H1 (cell line): ENCODE measurements at places on chromosomes 3 and 15.

- no peak for DNase-seq
Observed at GRCh38 chr3:164498917-164499316, 579.4 kb downstream of the SI start.

DNA sequence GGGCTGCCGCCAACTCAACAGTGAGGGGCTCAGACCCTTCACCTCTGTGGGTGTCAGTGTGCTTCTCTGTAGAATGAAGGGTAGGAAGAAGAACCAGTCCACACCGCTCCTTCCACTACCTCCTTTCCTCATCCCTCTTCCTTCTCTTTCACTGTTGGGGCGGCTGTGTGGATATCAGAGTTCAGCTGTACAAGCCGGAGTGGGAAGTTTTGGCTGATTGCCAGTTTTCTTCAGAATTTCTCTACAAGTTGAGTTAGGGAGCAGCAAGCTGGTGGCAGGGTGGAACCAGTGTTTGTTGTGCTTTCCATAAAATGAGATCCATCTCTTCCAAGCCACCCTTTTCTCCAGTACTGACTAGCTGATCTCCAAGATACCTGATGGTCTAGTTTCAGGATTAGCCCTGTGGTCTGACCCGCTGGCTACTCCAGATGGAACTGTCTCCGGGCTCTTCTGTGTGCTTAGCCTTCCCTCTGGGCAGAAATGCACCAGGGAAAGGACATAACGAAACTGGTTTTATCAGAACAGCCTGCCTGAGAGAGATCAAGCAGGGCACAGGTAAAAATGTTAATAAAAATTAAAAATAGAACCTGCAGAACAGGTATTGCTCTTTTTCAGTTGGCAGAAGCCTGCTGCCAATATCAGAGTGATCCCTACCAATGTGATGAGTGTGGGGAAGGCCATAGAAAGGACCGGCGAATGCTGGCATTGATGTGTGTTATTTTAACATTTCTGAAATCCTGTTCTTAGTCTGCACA, 169.9 kb upstream of the TSC22D2 start:
- no peak for DNase-seq

DNA sequence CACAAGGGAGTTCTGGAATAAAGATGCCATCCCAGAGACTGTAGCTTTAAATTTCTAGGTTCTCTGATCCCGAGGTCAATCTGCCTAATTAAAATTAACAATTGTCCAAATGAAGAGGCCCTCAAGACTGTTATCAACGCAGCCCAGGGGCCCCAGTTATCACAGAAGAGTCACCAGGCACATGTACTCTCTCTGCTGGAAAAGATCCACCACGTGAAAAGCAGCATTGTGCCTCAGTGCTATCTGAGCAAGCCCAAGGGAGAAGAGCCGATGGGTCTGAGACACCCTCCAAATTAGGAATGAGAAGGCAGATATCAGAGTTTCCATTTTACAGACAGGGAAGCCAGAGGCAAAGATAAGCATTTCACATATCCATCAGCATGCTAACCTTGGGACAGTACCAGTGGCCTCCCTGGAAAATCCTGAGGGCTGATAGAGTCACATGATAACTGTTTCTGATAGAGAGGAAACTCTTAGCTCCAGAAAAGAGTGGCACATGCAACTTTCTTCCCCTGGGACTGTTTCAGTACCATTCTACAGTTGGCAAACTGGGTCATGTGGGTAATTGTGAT, 55.5 kb downstream of the ITGB5 start:
- DNase-seq: no peak

GRCh38 chr3:119608405-119609000, 10.8 kb downstream of the PLA1A start:
- DNase-seq: no peak

GRCh38 chr15:39997639-39998038, 41.3 kb downstream of the SRP14 start:
- DNase-seq: no peak

DNA sequence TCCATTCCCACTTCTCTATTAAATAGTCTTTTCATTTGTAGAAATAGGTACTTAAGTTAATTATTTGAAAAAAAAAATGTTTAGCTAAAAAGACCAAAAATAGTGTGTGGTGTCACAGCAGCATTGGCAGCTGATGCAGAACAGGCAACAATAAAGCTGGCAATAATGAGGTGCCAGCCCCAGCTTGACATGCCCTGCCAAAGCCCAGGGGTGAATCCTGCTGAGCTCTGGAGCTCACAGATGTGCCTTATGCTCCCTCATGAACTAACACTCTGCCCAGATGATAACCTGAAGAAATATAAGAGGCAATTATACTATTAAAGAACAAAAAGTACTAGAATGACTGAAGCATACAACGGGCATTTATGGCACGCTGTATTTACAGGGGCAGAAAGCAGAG, 63.8 kb downstream of the IGSF11 start:
- no peak for DNase-seq

GRCh38 chr3:34998902-34999301, 640.4 kb upstream of the ARPP21 start:
- DNase-seq: no peak

GRCh38 chr15:88120026-88120425, 136.5 kb downstream of the NTRK3 start:
- no peak for DNase-seq

DNA sequence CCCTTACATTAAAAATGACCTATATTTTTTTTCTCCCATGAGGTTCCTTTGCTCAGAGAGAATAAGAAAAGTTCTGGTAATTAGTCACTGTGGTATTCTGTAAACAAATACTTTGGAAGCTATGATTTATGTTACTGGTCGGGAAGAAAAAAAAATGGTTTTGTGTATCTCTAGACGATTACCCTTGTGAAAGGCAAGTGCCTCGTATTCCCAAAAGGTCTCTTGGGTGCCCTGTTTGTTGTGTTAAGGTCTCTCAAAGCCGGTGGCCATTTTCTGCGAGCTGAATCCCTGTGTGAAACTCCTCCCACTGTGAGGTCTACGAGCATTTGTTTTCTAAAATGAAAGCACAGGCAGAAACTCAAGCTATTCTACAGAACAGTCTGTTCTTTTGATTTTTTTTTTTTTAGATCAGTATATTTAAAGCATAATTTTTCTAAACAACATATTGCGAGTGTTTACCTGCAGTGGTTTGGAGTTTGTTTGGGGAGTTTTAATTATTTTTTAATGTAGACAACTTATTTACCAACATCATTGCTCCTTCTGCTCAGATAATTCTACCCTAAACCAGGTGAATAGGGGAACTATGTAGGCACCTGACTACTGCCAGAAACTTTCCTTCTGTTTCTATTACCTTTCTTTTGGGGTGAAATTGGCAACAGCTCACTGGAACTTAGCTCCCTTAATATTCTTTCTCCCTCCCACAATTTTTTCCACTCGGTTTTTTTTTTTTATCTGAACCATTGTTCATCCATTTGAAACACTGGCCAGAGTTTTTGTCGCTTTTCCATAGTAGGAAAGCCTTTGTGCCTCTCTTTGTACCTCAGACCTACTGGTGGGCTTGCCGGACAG, 44.0 kb downstream of the ZBTB38 start:
- no peak for DNase-seq

DNA sequence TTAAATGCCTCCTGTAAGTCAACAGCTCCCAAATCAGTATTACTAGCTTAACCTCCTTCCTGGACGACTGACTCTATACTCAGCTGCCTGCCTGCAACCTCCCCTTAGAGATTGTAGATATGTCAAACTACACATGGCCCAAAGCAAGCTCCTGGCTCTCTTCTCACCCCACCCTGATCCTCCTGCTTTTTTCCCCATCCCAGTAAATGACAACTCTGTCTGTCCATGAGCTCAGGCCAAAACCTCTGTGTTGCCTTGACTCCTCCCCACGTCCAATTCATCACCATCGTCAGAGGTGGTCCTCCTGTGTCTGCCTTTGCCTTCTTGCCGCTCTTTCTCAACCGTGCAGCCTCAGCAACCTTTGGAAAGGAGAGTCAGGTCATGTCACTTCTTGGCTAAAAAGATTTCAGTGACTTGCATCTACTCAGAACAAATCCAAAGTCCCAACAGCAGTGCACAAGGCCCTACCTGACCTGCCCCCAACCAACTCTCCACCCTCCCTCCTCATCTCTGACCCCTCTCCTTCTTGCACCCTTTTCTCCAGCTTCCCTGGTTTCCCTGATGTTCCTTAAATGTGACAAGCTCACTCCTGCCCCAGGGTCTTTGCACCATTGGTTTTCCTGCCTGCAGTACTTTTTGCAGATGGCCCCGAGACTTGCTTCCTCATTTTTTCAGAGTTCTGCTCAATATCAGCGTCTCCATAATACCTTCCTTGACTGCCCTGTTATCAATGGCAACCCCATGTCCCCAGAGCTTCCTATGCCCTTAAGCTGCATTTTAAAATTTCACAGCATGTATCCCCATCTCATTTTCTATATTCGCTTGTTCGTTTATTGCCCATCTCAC, 52.8 kb downstream of the LSM3 start:
- DNase-seq: no peak
